ENCODE measurements at places on chromosomes 4 and X. TPM values are rescaled to one million over a fixed set of nuclear protein-coding genes. Genes with fewer than 3 reads are reported as not detected.
A peak's percentile ranks its signal among the peaks of the same experiment; 100 is the strongest.

DNA sequence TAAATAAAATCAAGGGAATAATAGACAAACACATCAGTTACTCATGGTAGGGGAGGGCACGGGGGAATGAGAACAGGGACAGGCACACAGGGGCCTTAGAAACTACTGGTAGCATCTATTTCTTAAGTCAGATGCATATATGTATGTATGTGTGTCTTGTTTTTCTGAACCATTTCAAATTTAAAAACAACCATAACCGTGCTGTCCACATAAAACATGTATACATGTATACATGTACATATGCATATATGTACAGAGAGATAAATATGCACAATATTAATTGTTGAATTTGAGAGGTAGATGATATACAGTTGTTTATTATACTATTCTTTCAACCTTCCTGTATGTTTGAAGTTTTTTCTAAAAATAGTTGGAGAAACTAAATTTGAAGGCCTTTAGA, 7.8 kb upstream of the AWAT1 start:
- DNase-seq, result no peak

DMRTC1 gene
- not detected for total RNA-seq

DNA sequence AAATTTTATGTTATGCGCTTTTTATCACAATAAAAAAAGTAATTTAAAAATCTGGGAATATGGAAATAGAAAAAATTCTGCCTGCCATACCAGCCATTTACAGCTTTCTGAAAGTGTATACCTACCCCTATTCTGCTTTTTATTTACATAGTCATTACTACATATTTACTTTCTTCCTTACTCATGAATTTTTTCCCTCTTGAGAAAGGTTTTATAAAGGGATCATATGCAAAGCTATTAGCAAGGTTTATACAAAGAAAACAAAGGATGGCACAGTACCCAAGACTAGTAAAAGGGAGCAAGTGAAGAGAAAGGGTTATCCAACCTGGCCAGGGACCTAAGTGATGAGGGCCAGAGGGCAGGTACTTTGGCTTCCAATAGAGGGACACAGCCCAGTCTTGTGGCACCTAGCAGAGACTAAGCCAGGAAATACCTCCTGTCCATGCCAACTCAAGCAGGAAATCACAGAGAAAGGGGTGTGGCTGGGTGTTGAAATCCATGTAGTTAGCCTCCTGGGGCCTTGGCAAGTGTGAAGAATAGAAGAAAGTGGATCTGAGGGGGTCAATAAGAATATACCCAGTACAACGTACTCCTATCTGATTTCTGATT, 207.3 kb upstream of the VEGFC start:
- DNase-seq, result no peak

PCSK1N gene
- 0.52 TPM for total RNA-seq

- DNase-seq, result no peak
Measured at GRCh38 chr4:168643111-168643795, 146.4 kb downstream of the PALLD start.

GRCh38 chr4:82681754-82682153, 116.8 kb downstream of the SCD5 start:
- no peak for DNase-seq

ZIC3 gene
- not detected for total RNA-seq

GRCh38 chr4:89998469-89999011, 103.9 kb downstream of the MMRN1 start:
- no peak for DNase-seq

DNA sequence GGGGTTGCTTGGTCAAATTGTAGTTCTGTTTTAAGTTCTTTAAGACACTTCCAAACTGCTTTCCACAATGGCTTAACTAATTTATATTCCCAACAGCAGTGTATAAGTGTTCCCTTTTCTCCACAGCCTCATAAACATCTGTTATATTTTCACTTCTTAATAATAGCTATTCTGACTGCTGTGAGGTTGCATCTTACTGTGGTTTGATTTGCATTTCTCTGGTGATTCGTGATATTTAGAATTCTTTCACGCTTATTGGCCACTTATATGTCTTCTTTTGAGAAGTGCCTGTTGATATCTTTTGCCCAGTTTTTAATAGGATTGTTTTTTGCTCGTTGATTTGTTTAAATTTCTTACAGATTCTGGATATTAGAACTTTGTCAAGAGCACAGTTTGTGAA, 278.6 kb upstream of the ITM2A start:
- no peak for DNase-seq

DNA sequence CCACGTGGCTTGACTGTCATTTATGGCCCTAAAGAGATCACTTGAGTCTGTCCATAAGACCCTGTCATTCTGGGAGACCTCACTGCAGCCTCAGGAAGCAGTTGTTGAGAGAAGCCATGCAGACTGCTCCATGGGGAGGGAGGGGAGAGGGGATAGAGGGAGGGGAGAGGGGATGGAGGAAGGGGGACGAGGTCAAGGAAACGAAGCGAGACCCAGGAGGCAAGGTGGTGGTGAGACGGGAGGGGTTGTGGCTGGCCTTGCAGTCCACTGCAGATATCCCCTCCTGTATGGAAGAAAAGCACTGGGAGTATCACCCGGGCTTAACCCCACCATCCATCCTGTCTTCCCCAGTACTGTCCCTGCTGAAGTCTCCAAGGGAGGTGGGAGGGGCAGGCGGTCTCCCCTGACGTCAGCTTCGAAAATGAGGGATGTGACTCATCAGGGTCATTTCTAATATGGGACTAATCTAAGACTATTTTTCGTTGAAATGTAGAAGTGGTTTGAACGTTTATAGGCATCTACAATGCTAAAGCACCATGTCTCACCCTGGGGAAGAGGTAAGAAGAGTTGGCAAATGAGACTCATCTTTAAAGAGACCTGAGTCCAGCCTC, 5.6 kb downstream of the TMEM255A start:
- no peak for DNase-seq

GRCh38 chrX:136625246-136625645, 22.7 kb upstream of the CD40LG start:
- DNase-seq, result no peak

DNA sequence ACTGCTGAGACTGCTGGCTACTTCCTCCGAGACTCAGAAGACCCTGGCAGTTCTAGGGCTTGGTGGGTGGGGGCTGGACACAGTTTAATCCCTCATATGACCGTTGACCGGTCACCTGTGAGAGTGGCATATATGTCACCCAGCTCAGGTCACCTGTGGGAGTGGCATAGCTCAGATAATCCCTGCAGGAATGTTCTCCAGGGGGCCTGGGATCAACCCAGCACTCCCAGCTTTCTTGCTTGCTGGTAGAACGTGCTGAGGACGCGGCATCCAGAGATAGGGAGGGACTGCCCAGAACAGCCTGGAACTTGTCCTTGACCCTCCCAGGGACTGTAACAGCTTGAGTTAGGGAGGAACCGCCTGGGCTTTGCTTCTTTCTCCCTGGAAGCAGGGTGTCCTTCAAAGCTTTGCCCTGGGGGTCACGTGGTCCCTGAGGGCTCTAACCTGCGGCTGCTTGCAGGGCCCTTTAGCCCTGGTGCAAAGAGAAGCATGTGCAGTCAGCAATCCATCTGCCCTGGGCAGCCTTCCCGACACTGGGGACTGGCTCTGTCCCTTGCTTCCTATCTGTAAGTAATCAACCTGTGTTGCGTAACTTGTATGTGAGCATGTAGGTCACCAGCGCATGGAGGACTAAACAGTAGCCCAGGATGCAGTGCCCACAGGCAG, 55.3 kb downstream of the ZFYVE28 start:
- peak; percentile 54 for DNase-seq

GRCh38 chr4:120056246-120056645, 10.4 kb downstream of the MAD2L1 start:
- no peak for DNase-seq

LONRF3 gene
- total RNA-seq, result 5.7 TPM

GRCh38 chr4:19683426-19683825, 568.3 kb upstream of the SLIT2 start:
- DNase-seq, result no peak

- DNase-seq, result no peak
Measured at GRCh38 chrX:57367649-57368048, 81.1 kb downstream of the FAAH2 start.

DNA sequence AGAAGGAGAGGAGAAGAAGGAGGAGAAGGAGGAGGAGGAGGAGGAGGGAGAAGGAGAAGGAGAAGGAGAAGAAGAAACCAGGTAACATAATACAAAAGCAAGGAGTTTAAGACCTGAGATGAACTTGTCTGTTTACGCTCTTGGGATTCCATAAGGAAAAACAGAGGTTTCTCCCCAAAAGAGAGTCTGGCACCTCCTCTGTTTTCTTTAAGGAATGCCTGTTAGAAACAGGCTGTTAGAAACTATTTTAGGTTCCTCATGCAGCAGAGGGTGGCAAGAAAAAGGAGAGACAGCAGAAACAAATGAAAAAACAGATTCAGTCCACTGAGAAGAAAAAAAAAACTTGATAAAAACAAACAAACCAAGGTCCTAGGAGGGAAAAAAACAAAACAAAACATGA, 10.3 kb upstream of the FHDC1 start:
- DNase-seq, result no peak

- peak; percentile 30 for DNase-seq
Measured at GRCh38 chrX:68876731-68877130, 47.9 kb downstream of the EFNB1 start.

GRCh38 chr4:3029464-3029863, 44.9 kb downstream of the HTT-AS start:
- DNase-seq, result no peak

DNA sequence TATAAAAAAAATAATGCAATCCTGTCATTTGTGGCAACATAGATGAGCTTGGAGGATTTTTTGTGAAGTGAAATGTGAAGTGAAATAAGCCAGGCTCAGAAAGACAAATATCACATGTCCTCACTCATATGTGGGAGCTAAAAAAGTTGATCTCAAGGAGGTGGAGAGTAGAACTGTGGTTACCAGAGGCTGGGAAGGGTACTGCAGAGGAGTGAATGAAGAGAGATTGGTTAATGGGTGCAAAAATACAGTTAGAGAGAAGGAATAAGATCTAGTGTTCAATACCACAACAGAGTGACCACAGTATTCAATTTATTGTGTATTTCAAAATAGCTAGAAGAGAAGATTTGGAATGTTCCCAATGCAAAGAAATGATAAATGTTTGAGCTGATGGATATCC, 13.4 kb upstream of the ZCCHC18 start:
- no peak for DNase-seq

GRCh38 chrX:148700021-148700420, 199.6 kb downstream of the AFF2 start:
- DNase-seq, result no peak

MGARP gene
- 4.2 TPM for total RNA-seq

GRCh38 chr4:91118597-91118996, 991.4 kb downstream of the CCSER1 start:
- DNase-seq, result no peak

GRCh38 chr4:113397114-113397701, 347.8 kb downstream of the ANK2 start:
- DNase-seq, result no peak

FRMPD4 gene
- 0.19 TPM for total RNA-seq

DNA sequence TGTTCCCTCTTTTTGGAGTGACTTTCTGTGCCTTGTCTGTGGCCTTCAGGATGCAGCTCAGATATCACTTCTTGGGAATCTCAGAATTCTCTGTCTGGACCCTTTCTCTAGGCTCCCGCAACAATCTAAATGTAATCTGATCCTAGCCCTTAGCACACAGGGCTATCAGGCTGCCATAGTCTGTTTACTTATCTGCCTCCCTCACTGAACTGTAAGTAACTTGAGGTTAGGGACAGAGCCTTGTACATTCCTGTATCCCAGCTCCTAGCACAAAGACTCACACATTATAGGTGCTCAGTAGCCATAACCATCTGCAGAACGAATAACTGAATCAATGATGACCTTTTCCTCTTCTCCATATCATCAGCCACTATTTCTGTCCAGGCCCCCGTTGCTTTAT, 69.5 kb downstream of the RTL9 start:
- DNase-seq, result no peak

DNA sequence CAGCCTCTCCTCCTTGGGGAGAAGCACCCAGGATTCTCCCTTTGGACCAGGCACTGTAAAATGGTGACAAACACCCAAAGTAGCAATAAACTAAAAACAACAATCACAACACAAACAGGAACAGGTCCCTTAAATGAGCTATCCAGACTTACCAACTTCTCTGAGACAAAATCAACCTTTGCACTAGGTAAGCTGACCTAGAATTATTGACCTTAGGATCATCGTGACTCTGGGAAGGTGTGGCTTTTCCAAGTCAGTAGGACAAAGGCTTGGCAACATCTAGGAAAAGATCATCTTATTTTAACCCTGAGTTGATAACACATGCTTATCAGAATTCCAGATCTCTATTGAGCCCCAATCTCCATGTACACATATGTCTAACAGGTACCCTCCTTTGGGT, 166.7 kb downstream of the PRDM5 start:
- no peak for DNase-seq

FDCSP gene
- not detected for total RNA-seq

C1QTNF7 gene
- 6.8 TPM for total RNA-seq

ASB12 gene
- not detected for total RNA-seq

DNA sequence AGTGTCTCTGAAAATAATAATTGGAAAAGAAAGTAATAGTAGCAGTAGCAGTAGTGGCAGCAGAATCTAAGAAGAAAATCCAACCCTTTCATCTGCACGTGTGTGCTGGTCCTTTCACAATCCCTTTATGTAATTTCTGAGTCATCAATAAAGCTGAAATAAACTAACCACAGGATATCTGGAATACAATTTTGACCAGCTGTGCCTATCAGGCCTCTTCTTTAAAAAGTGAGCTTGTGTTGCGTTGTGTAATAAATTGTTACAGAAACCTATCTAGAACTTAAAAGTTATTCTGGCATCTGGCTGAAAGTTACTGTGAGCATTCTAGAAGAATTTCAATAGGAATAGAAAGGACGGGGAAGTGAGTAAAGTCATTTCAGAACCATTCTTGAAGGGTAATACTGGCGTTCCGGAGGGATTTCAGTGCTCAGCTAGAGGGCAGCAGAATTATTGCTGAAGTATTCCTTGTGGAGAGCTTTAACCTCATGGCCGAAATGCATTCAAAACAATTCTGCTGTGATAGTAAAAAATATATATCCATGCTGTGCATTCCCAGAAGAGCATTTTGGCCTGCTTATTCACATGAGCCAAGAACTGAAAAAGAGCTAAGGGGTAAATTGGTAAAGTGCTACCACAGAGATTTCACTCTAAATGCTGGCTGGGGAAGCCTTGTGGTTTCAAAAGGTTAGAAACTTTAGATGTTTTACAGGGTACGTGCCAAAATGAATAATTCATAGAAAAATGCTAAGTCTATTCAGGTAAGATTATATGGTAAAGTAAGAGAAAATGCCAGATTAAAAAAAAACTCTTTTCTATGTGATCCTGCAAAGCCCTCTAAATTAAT, 260.6 kb downstream of the NKX6-1 start:
- no peak for DNase-seq

GRCh38 chr4:100728861-100729260, 211.0 kb upstream of the EMCN start:
- DNase-seq, result no peak

Data from posterior vena cava (tissue), 2 donors.